ENCODE measurements at places on chromosomes 6 and 20.

- DNase-seq: no peak
Observed at GRCh38 chr20:47008842-47009518, 114.3 kb downstream of the EYA2 start.

DNA sequence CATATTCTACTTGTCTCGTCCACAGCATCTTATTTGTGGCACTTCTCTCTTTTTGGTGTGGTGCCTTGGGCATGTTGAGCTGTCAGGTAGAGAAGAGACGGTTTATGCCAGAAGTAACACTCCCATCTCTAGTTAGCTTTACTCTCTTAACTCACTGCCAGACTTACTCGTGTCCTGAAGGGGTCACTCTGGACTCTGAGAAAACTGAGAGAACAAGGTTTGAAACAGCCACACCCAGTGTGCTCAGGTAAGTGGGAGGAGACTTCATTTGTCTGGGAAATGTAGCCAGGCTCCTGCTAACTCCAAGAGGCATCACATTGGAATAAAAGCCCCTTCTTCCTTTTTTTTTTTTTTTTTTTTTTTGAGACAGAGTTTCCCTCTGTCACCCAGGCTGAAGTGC lies 360.8 kb downstream of the QKI start:
- no peak for DNase-seq

DNA sequence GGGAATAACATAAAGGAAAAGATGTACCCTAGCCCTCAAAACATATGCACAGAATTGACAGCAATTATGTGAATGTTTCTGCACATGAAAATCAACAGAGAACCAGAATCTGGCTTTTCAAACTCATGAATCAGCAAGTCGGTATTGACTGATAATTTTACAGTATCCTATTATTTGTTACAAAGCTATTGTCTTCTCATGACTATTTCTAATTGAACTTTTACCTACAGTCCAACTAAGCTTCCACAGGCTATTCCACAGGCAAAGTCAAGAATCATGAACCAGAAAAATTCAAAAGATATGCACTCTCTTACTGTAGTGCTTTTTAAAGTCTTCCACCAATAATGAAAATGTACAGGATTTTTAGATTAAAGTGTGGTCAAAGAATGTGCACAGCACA lies 49.1 kb upstream of the DST start:
- no peak for DNase-seq

- DNase-seq: no peak
Observed at GRCh38 chr20:35618263-35619131, 2.9 kb downstream of the SPAG4 start.

DNA sequence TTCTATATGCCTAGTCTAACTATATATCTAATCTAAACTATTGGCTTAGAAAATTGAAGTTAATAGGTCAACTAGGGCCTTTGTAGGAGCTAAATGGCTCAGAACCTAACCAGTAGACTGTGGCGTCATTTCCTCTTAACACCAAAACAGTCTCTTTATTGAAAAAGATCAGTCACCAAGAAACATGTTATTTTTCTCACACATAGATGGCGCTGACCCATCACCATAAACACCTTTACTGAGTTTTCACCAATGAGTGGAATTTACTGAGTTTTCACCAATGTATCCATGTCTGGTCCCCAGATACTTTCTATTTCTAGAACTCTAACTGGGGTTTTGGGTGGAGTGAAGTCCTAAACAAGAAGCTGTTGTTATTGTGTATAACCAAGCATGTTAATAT lies 636.0 kb downstream of the BCKDHB start:
- no peak for DNase-seq

- no peak for DNase-seq
Observed at GRCh38 chr6:58113960-58114359, 796.5 kb downstream of the PRIM2 start.

GRCh38 chr20:61924858-61925554 lies 140.7 kb downstream of the TAF4 start:
- no peak for DNase-seq

GRCh38 chr6:97052896-97053295 lies 128.4 kb downstream of the KLHL32 start:
- DNase-seq: no peak

GRCh38 chr20:25310268-25310920 lies 62.5 kb downstream of the PYGB start:
- DNase-seq: peak; percentile 6

GRCh38 chr20:56903421-56903820 lies 274.3 kb downstream of the TFAP2C start:
- no peak for DNase-seq

- no peak for DNase-seq
Observed at GRCh38 chr6:21987501-21987957, 309.3 kb downstream of the PRL start.

DNA sequence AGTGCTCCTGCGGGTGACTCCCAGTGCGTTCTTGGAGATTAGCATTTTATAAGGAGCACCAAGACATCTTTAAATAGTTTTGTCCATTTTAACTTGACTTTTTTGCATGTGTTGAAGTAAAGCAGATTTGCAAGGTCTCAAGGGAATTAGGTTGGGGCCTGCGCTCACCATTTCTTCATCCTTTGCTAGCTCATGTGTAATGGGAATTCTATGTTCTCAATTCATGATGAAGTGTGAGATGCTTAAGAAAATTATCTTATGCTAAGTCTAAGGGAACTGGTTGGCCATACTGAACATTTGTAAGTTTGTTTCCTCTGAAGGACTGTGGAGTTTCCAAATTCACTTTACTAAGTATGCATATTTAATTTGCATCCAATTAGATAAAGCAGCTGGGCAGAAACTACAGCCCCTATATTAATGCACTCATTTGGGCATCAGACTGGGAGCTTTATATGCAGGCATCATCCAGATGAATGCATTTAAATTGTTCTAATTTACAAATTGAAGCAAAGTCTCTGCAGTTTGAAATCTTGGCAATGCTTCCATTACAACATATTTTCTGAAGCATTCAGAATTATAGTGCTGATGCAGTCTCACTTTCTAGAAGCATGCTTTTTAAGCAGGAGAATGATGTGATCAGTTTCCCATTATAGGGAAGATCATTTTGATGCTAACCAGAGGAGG lies 108.3 kb upstream of the AKAP12 start:
- DNase-seq: no peak

DNA sequence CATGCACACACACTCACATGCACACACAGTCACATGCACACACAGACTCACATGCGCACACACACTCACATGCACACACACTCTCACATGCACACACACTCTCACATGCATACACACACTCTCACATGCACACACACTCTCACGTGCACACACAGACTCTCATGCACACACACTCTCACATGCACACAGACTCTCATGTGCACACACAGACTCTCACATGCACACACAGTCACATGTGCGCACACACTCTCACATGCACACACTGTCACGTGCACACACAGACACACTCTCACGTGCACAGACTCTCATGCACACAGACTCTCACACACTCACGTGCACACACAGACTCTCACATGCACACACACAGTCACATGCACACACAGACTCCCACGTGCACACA lies 36.6 kb upstream of the VSX1 start:
- no peak for DNase-seq

DNA sequence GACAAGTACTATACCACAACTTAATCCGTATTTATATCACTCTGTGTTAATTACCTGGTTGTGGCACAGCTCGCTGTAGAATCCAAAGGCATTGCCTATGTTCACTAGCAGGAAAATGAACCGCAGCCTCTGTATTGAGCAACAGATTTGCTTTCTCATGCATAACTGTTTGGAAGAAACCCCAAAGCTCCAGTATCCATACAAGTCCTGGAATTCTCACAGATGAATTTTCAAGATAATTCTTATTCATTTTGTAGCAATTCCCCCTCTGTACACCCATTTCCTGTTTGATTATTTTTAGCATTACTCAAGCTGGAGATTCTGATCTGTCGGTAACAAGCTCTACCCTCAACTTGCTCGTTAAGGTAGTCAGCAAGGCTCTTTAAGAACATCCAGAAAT lies 63.5 kb downstream of the STMND1 start:
- no peak for DNase-seq

GRCh38 chr6:26196846-26197635 lies 109.8 kb downstream of the HFE start:
- DNase-seq: no peak

DNA sequence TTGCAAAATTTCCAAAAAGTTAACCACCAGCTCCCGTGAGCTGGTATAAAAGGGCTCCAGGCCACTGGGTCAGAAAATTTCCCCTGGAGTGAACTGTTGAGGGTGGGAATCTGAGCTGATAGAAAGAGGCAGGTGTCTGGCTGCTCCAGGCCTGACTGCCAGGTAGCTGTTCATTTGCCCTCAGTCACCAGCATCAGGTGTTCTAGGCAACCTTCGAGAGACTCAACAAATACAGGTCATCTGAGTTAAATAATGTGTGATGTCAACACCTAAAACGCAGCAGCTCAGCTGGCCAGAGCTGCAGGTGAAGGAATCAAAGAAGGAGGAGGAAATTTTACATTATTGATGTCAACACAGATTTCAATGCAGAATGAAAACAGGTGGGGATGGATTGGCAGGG lies 46.7 kb downstream of the KCNK5 start:
- no peak for DNase-seq

DNA sequence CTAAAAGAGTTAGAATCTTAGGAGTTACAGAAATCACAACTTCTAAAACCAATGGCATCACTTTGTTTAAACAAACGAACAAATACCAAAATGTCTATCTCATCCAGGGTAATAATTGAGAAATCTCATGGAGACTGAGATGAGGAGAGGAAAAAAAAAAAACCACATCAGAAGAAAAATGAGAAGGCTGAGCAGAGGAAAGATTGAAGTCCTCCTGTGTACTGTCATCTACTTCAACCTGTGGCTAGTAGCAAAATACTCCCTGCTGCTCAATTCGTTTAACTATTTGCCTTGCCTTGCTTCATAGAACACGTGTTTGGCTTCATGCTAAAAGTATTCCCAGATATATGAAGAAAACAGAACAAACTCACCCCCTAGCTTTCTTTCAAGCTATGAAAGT lies 143.7 kb downstream of the PDE10A start:
- DNase-seq: no peak

GRCh38 chr20:37345339-37346235 lies at the start of gene SRC:
TSS of gene SRC (plus strand) at chr20:37346140. CDS start at chr20:37384154, 38,014 bp downstream.
- peak; percentile 15 for DNase-seq

DNA sequence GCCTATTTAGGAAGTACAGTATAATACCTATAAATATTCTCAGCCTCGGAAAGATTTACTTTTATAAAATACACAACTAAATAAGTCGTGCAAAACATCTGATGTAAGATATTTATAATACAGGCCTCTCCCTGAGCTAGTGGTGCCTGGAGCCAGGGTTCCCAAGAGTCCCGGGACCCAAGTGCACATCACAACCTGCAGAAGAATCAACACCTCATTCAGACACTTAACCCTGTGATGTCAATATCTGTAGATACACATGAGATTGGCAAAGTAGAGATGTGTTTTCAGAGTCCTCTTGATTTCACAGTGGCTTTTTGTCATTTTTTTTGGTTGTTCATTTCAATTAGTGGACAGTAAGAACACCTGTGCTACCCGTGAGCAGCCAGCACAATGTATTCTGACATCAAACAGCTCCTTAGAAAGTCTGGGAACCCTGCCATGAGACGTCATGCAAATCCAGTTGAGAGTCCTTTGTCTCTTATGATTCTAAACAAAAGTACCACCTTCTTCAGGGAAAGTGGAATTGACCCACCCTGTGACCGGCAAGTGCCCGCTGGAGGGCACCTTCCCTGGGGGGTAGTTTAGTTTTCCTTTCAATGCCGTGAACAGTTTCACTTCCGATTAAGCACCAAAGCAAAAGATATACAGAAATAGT lies 101.6 kb downstream of the DACT2 start:
- no peak for DNase-seq

- DNase-seq: no peak
Observed at GRCh38 chr20:43923322-43923721, 8.7 kb downstream of the TOX2 start.

DNA sequence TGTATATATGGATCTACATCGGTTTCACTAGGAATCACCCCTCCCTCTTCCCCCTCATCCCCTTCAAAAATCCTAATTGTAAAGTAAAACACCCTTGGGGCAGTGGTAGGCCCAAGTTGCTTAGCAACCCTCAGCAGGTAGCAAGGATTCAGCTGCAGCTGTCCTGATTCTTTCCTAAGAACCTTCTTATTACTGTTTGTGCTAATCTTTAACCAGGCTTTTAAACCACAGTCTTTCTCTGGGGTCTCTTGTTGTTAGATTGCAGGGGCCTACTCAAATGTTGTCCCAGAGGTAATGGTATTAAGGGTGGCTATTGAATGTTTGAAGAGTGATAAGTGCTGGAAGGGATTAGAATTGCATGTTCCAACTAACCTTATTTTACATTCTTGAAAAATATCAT lies 46.4 kb downstream of the PRL start:
- DNase-seq: no peak

GRCh38 chr6:72894091-72894490 lies 272.2 kb downstream of the KCNQ5 start:
- no peak for DNase-seq

GRCh38 chr20:58877050-58877975 lies 24.8 kb downstream of the GNAS start:
- DNase-seq: no peak

GRCh38 chr6:62043084-62043483 lies 242.9 kb downstream of the KHDRBS2 start:
- no peak for DNase-seq

GRCh38 chr6:11179419-11180202 lies 52.9 kb downstream of the NEDD9 start:
- DNase-seq: no peak

GRCh38 chr20:12056839-12057238 lies 139.1 kb downstream of the BTBD3 start:
- DNase-seq: no peak

DNA sequence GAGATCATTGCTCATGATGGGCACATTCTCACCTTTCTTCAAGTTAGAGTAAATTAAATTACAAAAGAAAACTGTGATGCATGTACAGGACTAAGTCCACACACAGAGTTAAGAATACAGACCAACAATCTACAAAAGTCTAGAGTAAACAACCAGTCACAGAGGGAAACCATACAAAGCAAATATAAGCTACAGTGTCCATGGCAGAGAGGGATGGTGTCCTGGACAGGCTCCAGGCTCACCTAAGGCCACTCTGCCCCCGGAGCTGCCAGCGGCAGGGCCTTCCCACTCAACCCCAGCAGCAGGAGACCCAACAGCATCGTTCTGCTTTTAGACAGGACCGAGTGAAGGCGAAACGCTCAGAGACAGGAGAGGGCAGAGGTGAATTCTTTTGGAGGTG lies 16.0 kb downstream of the PDE10A start:
- no peak for DNase-seq

DNA sequence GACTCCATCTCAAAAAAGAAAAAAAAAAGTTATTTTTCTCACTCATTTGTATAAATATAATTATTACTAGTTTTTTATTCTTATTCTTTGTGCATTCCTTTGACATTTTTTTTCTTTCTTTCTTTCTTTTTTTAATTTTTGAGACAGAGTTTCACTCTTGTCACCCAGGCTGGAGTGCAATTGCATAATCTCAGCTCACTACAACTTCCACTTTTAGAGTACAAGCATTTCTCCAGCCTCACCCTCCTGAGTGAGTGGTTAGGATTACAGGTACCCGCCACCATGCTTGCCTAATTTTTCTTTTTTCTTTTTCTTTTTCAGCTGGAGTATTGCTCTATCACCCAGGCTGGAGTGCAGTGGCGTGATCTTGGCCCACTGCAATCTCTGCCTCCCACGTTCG lies 51.4 kb upstream of the JARID2 start:
- DNase-seq: no peak

GRCh38 chr6:34615574-34616226 lies 59.6 kb upstream of the SPDEF start:
- DNase-seq: no peak

Measured in stimulated activated CD8-positive, alpha-beta memory T cell treated with anti-CD3 and anti-CD28 coated beads, Interleukin-4, amount 100 ng/mL, for 1 hour (primary cell).